ENCODE measurements at places on chromosomes 2 and 18.

DNA sequence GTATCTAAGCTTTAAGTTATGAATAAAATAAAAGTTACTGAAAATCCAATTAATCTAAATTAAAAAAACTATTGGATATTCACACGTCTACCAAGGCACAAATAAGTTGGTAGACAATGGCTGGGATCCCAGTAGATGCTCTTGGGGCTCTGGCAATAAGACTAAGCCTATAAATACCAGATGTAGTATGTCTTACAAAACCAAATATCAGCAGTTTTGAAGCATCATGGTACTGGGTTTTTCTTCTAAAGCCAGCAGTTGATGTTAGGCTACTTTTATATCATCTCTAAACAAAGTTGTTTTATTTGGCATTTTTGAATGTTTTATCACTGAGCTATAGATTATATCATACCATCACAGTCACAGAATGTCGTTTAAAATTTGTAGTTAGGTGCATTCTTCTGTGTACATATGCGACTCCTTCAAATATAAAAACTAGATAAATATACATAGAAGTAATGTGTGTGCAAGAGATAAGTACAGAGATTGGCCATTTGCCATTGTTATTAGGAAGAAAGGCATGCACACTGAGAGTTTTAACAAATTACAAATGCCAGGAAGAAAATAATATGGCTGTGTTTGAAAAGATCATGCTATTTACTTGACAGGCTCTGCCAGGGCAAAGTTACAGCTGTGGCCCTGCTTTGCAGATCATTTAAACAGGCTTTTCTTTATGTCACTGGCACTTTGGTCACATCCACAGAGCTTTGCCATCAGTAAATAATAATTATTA, 21.6 kb upstream of the TMEM17 start:
- no peak for DNase-seq

- DNase-seq: peak; percentile 11
Measured at GRCh38 chr2:175309799-175310198, 128.3 kb upstream of the ATP5MC3 start.

DNA sequence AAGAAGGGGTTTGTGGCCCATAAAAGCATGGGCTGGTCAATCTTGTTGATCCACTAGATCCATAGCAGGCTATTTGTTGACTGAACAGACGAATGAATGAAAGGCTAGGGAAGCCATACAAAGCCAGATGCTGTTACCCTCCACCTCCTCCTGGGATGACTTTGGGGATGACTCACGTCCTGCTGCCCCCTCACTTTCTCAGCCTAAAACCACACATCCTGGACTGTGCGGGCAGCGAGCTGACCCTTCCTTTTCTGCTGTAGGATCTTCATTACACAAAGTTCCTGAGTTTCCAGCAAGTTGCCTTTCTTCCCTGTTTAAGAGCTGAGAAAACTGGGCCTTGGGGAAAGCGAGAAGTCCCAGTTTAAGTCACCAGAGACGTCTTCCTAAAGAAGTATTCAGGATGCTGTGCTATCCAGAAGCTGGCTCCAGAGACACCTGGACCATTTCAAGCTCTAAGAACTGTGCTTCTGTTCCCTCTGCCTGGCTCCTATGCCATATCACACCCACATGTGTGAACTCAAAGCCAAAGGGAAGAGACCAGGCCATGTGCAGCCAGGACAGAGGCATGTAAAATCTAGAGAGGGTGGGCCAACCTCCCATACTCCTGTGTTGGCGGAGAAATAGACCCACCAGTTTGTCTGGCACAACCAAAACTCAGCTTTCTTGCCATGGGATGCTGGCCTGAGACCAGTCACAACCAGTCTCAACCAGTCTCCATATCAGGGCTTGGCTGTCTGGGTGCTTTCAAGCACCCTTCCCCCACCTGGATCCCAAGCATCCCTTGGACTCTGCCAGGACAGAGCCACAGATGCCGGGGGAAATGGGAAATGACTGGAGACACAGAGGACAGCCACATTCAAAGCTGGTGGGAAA, 4.7 kb upstream of the SLC20A1 start:
- no peak for DNase-seq

DNA sequence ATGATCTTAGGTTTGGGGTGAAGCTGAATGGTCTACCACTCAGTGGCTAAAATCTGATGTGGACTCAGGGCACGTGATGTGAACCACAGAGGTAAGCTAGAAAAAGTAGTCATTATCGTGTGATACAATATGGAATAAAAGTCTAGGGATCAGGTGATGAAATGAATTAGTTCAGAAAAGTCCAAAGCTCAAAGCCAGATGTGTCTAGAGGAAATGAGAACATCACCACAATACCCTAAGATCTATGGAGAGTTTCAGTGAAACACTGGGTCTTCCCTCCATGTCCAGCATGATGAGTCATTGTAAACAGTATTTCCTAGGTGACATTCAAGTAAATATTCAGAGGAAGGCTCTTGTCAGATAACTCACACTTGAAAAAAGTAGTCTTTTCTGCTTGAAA, 1257.4 kb upstream of the ZEB2 start:
- DNase-seq: no peak

DNA sequence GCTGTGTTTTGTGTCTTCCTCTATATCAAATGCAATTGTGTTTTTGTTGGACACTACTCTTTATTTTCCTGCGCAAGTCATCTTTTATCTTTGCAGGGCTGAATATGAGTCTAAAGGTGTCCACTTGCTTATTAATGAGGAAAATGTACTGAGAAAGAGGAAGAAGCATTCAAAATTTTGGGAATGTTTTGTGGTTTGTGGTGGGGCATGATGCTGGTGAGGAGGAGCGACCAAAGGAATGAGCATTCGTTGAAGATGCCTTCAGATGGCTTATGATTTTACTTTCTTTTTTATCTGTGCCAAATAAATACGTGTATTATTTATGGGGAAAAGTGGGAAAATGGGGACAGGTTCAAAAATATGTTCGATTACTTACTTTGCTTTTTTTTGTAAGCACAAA, 63.9 kb upstream of the SMIM21 start:
- DNase-seq: no peak

GRCh38 chr2:19574778-19575260, 216.4 kb upstream of the OSR1 start:
- DNase-seq: no peak

DNA sequence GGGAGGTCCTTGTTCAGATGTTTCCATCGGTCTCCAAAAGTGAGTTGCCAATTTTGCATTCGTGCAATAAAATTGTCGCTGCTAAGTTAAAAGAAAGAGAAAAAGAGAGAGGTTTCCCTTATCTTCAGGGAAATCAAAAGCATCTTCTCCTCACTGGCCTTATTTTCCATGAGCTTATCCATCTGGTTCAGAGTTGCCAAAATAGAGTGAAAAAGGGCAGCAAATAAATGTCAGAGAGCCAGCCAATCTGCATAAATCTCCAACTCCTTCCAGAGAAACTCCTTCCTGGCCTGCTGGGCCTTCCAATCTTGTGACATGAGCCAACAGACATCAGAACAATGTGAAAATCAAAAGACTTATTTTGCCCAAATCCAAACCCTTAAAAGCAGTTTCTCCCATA, 28.4 kb downstream of the PAX3 start:
- DNase-seq: no peak

DNA sequence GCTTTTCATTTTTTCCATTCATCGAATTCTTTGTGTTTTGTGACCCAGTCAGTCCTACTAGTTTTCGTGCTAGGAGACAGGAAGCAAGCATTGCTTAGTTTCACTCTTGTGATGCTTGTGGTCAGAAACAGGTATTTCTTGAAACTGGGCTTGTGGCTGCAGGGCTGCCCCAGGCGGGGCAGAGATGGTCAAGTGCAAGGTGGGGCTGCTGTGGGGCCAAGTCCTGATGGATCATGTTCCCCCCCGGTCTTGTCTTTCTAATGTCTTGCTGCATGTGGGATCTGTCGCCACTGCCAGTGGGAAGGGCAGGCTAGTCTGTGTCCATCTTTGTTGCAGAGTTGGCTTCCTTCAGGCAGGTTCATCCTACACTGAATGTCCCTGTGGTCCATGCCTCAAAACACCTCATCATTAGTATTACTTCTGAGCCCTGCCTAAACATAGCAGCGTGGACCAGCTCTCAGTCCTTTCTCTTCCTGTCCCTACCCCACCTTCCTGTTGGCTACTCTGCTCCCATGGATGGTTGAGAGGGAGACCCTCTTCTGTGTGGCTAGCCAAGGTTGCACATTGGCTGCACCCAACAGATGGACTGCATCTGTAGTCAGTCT, 38.7 kb downstream of the INPP4A start:
- no peak for DNase-seq

DNA sequence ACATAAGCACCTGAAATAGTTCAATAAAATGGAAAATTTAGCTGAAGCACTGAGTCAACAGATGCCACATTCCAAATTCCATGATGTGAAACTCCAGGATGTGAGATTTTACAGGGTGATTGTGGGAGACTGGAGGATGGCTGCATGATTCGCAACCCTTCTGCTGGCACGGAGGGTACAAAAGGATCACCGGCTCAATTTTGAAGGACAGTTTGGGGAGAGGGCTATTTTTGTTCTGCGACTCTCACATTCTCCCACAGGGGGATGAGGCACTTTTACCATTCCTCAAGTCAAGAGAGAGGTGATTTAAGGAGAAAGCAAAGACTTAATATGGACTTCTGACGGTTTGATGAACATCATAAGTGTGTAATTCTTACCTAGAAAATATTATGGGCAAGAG, 138.1 kb upstream of the CWC22 start:
- no peak for DNase-seq

DNA sequence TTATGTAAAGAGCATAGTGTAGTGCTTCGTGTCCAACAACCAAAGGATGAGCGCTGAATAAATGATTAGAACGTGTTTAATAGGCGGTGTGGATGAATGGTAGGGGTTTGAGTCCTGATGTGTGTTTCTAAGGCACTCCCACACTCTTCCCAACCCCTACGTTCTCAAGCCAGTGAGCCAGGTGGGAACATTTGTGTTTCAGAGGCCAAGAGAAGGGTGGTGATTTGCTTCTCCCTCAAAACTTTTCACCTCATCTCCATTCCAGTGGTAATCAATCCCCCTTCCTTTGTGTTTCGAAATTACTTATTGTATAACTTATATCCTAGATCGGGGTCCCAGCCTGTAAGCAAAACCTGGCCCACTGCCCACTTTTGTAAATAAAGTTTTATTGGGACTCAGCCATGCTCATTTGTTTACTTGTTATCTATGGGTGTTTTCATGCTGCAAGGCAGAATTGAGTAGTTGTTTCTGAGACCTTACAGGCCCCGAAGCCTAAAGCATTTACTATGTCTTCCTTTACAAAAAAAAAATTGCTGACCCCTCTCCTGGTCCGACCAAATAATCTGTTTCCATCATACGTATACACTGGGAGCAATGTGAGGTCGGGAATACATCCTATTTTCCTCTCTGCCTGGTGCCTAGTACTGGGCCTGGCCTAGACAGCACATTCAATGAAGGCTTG, 150.8 kb upstream of the MYCN start:
- DNase-seq: no peak

DNA sequence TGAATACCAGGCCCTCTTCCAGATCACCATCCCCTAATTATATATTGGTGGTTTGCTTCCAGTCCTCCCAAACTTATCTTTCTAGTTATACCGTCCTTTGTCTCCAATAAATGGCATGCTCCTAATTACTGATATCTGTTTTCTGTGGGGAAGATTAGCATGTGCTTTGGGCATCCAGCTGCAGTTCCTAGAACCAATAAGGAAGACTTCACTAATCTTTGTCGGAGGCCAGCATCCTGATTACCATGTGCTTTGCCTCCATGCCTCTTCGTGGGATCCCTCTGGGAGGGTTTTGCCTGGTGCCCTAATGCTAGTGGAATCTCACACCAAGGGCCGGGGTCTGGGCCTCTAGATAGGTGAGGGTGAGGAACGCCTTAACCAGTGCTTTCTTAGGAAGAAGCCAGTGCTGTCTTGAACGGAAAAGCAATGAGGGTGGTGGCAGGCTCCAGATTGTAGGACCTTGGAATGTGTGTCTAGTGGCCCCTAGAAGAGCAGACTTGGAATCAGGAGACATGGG, 47.7 kb downstream of the ACKR3 start:
- DNase-seq: no peak

DNA sequence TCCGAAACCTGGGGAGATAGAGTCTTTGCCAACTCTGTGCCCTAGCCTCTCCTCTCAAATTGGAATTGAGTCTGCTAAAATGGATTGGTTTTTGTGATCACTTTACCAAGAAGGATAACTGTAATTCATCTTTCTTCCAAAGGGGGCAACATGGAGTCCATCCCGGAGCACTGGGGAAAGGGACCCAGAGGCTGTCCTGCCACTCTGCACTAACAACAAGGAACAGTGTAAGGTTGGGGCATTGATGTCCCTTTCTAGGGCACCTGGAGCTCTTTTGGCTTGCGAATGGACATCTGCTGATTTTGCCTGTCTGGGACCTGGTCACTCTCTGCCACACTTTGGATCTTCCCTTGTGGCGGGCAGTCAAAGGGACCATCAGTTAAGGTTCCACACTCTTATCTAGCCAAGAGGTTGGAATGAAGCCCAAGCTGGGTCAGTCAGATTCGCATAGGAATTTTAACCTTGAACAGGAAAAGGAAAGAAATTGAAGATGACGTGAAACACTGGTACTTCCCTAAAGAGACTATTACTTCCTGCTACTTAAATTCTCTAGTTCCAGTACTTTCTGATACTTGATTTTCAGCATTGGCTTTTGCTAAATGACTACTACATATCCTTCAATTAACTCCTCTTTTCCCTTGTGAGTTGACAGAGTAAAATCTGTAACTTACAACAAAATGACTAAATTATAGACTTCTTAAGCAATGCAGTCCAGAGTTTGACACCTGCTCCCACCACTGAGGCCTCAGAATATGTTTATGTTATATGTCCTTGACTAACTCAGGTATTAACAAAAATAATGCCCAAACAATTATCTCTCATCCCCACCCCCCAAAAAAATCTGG, 64.7 kb upstream of the KLF7 start:
- DNase-seq: peak; percentile 44
